ENCODE measurements at places on chromosomes 4 and X.

- no peak for DNase-seq
Measured at GRCh38 chr4:108172753-108173598, 4.2 kb upstream of the LEF1 start.

DNA sequence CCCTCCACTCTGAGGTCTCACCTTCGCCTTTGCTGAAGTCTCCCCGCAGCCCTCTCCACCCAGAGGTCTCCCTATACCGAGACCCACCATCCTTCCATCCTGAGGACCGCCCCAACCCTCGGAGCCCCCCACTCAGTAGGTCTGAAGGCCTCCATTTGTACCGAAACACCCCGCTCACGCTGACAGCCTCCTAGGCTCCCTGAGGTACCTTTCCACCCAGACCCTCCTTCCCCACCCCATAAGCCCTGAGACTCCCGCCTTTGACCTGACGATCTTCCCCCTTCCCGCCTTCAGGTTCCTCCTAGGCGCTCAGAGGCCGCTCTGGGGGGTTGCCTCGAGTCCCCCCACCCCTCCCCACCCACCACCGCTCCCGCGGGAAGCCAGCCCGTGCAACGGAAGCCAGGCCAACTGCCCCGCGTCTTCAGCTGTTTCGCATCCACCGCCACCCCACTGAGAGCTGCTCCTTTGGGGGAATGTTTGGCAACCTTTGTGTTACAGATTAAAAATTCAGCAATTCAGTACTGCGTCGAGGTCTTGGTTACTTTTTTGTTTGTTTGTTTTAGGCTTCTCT, 5.0 kb downstream of the SOD3 start:
- DNase-seq: no peak

- DNase-seq: no peak
Measured at GRCh38 chr4:32775049-32775448, 2054.9 kb downstream of the PCDH7 start.

- DNase-seq: no peak
Measured at GRCh38 chr4:40046311-40046980, 10.2 kb upstream of the N4BP2 start.

DNA sequence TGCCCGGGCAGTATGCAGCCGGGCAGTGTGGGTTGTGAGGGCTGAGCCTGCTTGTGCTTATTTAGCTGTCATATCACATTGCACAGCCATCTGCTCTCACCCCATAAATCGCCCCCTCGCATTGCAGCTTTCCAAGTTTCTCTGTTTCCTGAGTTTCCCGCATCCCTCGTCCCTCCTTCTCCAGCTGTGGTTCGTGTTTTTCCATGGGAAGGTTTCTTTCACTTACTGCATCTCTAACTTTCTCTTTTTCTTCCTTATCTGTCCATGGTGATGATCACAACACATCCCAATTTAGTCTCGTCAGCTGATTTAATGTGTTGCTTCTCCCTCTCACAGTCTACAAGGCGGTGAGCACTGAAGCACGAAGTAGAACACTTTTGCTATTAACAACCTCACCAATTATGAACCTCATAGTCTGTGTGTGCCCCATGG, 118.1 kb downstream of the ENPP6 start:
- DNase-seq: no peak

- DNase-seq: no peak
Measured at GRCh38 chrX:135432881-135433521, 11.3 kb downstream of the SMIM10L2A start.

Measured in GM18507 (cell line).